ENCODE measurements at places on chromosomes 7 and 10.

- DNase-seq: no peak
Observed at GRCh38 chr7:106216517-106216922, 68.3 kb downstream of the NAMPT start.

DNA sequence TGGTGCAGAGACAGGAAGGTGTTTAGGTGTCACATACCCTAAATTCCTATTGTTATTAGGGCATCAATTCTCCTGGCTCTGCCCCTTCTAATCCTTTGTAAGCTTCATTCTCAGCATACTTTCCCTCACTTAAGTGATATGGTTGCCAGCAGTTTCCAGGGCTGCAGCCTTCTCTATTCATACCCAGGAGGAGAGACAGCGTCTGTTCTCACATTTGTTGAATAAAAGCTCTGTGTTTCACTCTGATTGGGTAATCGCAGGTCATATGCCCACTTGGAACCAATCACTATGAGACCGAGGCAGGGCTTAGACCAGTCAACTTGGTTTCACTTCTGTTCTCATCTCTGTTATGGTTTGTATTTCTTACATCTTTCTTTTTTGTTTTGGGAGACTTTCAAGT lies 109.6 kb upstream of the MTPN start:
- no peak for DNase-seq

DNA sequence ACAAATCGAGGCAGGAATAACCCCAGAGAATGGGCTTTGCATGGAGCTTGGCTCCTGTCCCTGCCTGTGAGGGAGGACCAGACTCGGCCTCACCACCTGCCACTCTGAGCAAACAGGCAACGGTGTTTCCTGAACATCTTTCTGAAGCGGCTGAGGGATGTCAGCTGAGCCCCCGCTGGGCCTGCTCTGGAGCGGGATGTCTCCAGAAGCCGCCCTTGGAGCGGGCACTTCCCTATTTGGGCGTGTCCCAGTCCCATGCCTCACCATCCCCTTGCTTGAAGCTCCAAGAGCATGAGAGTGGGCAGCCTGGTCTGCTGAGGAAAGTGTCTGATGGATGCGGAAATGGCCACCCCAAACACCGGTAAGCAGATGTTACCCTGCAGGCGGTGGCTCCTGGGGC lies 10.2 kb downstream of the ALKBH4 start:
- no peak for DNase-seq

GRCh38 chr10:16768702-16769101 lies 48.5 kb downstream of the RSU1 start:
- no peak for DNase-seq

Measured in effector CD4-positive, alpha-beta T cell (primary cell).